Inflammatory macrophage treated with lipopolysaccharide for 1 hour (primary cell): ENCODE measurements at places on chromosomes 16 and 17.

DNA sequence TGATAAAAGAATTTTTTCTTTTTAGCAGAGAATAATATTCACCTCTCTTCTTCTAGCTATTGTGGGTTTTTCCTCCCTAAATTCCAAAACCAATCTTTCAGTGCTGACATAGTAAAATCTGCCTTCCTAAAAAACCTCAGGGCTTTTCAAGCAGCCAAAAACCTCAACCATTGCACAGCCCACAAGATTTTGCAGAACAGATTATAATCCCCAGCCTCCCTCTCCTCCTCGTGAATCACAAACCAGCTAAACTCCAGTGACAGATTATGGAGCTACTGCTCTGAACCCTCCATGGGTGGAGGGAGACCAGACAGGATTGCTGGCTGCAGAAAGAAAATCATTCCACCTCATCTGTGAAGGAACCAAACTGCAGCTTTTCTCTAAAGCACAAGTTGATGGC is 341.6 kb downstream of the SOX9 start:
- no peak for DNase-seq

GRCh38 chr17:72931635-72932034 is 160.9 kb downstream of the SLC39A11 start:
- DNase-seq, result peak; percentile 26

DNA sequence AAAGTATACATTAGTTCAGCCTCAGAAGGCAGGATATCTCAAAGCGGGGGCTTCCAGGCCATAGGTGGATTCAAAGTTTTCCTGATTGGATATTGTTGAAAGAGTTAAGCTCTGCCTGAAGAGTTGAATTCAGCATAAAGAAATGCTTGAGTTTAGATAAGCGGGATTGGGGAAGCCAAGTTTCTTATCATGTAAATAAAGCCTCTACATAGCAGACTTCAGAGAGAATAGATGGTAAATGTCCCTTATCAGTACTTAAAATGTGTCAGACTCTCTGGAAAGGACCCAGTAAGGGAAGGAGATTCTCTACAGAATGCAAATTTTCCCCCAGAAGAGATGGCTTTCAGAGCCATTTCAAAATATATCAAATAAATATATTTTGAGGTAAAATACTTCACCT is 423.5 kb downstream of the SHISA9 start:
- DNase-seq, result no peak

DNA sequence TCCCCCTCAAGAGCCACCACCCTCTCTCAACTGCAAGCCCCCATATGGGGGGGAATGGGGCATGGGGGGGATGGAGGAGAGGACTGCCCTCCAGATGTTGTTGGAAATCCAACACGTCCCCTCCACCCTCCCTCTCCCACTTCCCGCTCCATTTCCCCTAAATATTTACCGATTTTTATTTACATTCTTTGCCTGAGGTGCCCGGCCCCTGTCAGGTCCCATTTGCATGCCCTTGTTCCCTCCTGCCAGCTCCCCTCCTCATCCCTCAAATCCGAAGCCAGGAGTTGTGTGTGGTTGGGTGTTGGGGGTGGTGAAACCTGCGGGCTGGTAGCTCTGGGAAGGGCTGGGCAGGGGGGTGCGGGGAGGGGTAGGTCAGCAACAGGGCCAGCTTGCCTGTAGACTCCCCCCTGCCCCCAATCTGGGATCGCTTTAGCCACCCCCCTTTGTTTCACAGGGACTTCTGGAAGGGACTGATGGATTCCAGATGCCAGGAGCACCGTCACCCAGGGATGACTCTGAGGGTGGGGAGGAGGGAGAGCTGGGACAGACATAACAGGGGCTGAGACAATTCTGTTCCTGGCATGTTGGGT is 39.7 kb upstream of the NGFR start:
- no peak for DNase-seq

DNA sequence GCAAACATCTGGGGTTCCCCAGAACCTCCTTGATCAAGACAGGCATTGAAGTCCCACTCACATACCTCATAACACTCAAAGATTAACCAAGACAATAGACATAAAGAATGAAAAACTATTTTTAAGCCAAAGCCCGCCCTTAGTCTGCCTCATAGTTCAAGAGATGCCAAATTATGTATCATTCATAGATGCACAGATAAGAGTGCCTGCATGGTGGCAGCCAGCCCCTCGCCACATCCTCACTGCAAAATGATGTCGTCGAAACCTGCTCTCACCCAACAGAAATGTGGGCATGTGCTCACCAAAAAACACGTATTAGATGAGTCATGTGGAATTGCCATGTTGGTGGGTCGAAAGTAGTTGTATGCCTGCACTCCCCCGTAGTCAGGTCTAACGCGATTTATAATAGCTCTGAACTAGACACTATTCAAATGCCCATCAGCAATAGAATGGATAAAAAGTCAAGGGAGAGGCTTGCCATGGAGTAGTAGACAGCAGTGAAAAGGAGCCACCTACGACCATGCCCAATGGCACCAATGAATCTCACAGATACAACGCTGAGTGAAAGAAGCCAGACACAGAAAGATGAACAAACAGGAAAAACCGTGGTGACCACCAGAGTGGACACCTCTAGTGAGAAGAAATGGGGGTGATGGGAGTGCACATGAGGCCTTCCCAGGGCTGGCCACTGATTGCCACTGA is 64.8 kb downstream of the C16orf95 start:
- no peak for DNase-seq

GRCh38 chr17:47741109-47741792 is 8.2 kb downstream of the TBX21 start:
- no peak for DNase-seq

DNA sequence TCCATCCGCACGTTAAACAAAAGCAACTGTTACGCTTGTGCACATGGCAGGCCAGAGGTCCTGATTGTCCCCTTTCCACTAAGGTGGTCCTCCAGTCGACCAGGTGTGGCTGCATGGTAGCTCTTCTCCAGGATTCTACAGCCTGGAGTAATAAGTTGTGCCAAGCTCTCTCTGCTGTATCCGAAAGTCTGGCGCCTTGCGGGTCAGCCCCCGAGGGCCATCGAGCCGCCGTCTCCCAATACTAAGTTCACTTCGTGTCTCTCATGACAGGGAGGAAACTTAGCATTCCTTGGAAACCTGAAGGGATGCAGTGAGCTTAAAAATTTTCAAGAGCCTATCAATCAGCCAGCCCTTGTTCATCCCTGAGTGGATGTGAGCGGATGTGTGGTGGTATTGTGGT is 5.3 kb upstream of the ENDOV start:
- no peak for DNase-seq

- DNase-seq, result no peak
Measured at GRCh38 chr16:77276661-77277060, 77.5 kb downstream of the SYCE1L start.

- DNase-seq, result no peak
Measured at GRCh38 chr16:54447576-54448440, 161.2 kb upstream of the IRX3 start.

GRCh38 chr17:4208238-4208637 is 55.5 kb downstream of the ANKFY1 start:
- DNase-seq, result no peak

DNA sequence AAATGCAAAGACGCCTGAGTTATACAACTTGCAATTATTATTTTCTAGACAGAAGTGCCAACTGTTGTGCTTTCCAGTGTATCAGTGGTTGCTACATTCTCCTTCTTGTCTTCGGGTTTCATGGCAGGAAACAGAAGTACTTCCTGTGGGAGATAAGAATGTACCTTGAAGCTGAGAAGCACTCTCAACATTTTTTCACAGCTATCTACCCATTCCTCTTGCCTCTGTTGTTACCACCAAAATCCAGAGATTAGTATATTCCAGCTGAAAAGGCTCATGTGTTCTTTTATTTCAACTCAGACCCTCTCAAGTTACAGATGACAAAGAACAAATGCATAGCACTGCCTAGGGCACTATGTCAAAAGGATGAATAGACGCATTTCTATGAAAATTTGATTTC is 4.8 kb upstream of the ADAT1 start:
- no peak for DNase-seq

- DNase-seq, result no peak
Measured at GRCh38 chr16:50862818-50863643, 121.1 kb downstream of the CYLD start.

DNA sequence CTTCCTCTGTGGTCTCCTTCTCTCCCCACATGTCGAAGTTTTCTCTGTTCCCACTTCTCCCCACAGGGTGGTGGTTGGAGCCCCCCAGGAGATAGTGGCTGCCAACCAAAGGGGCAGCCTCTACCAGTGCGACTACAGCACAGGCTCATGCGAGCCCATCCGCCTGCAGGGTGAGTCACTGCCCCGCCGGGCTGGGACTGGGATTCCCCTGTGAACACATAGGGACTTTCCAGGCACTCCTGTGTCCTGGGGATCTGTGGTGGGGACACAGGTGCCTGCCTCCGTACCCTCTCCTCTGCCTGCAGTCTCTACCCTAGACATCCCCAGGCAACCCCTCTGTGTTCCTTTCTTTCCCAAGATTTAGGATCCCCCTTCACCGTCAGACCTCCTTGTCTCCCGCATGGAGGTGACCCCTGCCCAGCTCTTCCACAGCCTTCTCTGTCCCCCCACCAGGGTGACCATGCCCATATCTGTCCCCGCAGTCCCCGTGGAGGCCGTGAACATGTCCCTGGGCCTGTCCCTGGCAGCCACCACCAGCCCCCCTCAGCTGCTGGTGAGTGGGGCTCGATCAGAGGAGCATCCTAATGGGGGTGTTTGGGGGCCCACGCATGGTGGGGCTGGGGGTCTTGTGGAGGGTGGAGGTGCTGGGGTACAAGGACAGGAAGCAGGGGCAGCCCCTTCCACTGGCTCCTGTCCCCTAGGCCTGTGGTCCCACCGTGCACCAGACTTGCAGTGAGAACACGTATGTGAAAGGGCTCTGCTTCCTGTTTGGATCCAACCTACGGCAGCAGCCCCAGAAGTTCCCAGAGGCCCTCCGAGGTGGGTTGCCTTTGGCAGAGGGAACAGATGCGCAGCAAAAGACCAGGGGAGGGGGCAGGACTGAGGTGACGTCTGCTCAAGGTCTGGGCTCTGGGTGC is 5.8 kb downstream of the ITGAM start:
- peak; percentile 92 for DNase-seq

GRCh38 chr16:62940569-62940968 is 904.3 kb upstream of the CDH8 start:
- no peak for DNase-seq
